ENCODE measurements at places on chromosomes 1 and 21. TPM values are rescaled to one million over a fixed set of nuclear protein-coding genes. Genes with fewer than 3 reads are reported as not detected.

DNA sequence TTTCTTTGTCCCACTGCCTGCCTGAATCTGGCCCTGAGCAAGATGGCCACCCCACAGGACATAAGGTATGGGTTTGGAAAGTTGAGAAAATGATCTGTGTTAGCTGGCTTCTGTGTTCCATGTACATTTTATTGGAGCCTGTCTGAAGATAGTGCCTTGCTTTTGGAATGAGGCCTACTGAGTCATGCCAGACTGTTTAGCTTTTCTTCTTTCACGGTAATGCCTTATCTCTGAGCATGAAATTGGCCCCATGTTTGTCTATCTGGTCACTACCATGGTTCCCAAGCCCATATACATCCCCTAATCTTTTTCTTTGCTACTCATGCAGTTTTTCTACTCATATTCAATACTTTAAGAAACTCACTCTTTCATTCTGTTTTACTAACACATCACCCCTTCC lies 85.1 kb upstream of the LMO4 start:
- no peak for DNase-seq

DNA sequence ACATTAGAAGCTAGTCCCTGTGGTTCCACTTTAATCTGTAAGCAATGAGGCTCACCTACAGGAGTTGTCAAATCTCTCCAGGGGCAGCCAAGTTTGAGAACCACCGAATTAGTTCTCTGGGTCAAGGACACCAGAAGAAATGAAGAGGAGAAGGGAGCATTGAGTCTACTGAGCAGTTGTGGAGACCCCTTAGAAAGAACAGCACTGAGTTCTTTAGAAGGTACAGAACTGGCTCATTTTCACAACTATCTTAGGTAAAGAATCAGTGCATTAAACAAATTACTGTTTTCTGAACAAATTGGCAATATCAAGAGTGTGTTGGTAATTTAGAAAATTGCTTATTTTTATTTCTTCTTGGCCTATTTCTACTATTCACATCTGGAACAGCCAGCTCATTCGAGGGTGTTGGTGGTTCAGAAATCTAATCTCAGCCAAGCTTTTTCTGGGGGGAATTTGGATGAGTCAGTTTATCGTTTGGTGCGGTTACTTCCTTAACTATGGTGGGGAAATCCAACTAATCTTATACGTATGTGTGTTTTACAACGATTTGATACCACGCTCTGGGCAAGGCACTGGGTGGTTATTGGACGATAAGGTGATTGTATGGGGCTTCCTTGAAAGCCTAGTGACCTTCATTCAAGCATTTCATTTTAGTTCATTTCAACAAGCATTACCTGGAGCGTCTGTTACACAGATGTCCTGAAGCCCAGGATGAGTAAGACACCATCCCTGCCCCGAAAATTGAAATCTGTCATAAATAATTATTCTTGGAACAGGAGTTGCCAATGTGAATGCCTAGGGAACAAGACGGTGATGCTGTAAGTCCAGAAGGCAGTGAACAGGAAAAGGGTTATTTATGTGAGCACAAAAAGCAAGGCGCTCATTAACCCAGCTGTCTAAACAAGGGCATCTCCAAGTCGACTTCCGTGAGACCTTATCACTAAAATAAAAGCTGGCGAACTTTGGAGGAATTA lies 52.0 kb upstream of the TMPRSS2 start:
- DNase-seq, result no peak

The CHAF1B gene
- total RNA-seq, result 3.6 TPM

The NR1I3 gene
- total RNA-seq, result not detected
